ENCODE measurements at places on chromosomes 1 and 21.

GRCh38 chr1:158962983-158963382, 31.6 kb downstream of the PYHIN1 start:
- no peak for DNase-seq

DNA sequence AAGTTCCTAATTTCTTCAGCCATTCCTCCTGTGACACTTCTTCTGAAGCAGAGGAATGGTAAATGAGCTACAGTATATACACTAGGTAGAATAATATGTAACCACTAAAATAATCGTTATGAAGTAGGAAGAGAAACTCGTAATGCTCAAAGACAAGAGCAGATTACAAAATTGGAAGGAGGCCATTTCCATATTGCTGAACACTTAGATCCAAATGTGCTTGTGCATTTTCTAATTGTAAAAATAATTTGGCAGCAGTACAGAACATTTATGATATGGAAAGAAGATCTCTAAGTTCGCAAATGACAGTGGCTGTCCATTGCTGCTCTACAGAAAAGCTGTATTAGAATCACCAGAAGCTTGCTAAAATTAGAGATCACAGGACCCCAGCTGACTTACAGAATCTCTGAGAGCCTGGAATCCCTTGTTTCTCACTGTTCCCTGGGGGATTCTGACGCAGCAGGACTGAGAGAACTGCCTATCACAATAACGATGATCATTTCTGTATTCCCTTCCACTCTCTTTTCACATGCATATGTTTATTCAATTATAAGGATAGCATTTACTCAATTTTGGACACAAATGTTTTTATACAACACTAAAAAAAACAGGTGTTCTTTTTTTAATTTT, 242.1 kb downstream of the OMA1 start:
- DNase-seq: no peak

DNA sequence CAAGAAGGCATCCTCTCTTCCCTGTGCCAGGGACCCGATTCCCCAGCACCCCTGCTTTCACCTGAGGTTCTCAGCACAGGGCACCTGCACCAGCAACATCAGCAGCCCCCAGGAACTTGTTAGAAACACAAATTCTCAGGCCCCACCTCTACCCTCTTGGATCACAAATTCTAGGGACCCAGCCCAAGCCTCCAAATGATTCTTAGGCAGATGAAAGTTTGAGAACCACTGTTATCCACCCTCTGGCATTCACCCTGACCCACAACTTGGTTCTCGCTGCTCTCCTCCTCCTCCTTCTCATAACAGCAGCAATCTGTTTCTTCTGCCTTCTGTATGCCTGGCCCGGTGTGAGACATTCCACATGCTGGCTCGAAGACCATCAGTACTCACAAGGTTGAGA, 60.3 kb upstream of the HIVEP3 start:
- no peak for DNase-seq

DNA sequence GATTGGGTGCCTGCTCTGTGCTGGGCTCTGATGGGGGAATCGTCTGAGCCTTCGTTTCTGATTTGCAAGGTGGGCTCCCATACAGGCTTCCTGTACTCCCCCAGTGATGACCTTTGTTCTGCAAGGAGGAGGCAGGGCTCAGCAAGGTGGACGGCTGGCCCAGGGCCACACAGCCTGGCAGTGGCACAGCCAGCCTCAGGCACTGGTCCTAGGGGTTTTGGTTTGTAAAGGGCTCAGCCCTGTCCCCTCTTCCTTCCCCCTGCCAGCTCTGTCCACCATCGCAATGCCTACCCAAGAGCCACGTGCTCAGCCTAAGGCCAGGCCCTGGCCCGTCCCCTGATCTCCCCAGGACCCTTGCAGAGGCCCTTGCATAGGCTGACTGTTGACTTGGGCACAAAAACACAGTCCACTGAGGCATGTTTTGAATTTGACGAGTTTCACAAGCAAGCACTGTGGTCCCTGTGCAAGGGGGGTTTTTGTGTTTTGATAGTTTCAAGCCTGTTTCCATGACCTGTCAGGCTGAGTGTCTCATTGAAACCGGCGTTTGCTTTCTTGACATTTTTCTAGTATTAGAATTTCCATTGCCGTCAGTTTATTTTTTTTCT, 39.5 kb upstream of the TNFRSF1B start:
- DNase-seq: no peak

GRCh38 chr1:14977338-14977931, 176.1 kb upstream of the TMEM51 start:
- no peak for DNase-seq

- DNase-seq: no peak
Observed at GRCh38 chr1:228293393-228293792, 85.5 kb downstream of the OBSCN start.

- no peak for DNase-seq
Observed at GRCh38 chr1:29527314-29528004, 291.1 kb downstream of the PTPRU start.

- no peak for DNase-seq
Observed at GRCh38 chr1:60234776-60235175, 161.2 kb upstream of the C1orf87 start.

All from GM12891 (cell line).